Left lobe of liver (tissue), 2 donors: ENCODE measurements at places on chromosomes 3 and 15. TPM values are rescaled to one million over a fixed set of nuclear protein-coding genes. Genes with fewer than 3 reads are reported as not detected.

GRCh38 chr15:43208052-43209002 is 12.5 kb downstream of the EPB42 start:
- DNase-seq: no peak

DNA sequence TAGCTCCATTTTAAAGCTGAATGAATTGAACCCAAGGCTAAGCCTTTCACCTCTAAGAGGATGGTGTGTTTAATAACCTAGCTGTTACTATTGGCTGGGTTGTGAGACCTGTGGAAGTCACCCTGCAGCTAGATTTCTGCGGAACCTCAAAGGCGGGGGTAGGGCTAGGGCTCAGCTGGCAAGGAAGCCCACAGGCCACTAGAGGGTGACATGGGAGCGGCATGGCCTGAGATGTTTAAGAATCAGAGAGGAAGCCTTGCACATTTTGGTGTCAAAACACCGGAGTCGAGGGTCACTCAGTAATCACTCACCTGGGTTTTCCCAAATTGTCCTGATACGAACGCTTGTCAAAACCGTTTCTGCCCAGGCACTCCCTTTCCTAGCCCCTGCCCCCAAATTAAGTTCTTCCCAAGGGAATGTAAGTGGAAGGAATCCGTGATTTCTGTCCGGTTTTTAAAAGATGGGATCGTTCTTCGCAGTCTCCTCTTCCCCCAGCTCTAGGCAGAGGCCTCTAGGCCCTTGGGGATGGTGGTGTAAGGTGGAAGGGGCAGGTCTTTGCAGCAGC is 3.8 kb upstream of the ACAD9 start:
- peak; percentile 65 for DNase-seq

GRCh38 chr15:41153733-41154132 is 37.7 kb upstream of the INO80 start:
- no peak for DNase-seq

- DNase-seq: peak; percentile 71
These were observed 5.1 kb upstream of the SEMA7A start for GRCh38 chr15:74438721-74439316.

GRCh38 chr3:42117175-42118008 is 26.2 kb downstream of the TRAK1 start:
- DNase-seq: peak; percentile 66

GRCh38 chr3:3191675-3192285 is 12.3 kb upstream of the CRBN start:
- no peak for DNase-seq

- no peak for DNase-seq
These were observed 476.3 kb upstream of the NAALADL2 start for GRCh38 chr3:174382878-174383277.

DNA sequence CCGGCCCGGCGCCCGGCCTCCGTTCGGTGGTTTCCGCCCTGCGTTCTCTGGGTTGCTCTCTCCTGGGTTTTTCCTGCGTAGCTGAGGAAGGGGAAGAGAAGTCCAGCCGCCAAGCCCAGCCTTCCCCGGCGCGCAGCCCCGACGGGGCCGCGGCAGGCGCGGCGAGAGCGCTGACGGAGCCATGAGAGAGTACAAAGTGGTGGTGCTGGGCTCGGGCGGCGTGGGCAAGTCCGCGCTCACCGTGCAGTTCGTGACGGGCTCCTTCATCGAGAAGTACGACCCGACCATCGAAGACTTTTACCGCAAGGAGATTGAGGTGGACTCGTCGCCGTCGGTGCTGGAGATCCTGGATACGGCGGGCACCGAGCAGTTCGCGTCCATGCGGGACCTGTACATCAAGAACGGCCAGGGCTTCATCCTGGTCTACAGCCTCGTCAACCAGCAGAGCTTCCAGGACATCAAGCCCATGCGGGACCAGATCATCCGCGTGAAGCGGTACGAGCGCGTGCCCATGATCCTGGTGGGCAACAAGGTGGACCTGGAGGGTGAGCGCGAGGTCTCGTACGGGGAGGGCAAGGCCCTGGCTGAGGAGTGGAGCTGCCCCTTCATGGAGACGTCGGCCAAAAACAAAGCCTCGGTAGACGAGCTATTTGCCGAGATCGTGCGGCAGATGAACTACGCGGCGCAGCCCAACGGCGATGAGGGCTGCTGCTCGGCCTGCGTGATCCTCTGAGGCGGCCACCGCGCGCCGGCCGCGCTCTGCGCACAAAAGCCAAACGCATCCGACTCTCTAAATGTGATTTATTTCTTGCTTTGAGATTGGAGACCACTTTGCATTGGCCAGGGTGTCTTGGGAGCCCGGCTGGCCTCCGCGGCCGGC is 727 bp downstream of the RAP2B start:
- peak; percentile 57 for DNase-seq

DNA sequence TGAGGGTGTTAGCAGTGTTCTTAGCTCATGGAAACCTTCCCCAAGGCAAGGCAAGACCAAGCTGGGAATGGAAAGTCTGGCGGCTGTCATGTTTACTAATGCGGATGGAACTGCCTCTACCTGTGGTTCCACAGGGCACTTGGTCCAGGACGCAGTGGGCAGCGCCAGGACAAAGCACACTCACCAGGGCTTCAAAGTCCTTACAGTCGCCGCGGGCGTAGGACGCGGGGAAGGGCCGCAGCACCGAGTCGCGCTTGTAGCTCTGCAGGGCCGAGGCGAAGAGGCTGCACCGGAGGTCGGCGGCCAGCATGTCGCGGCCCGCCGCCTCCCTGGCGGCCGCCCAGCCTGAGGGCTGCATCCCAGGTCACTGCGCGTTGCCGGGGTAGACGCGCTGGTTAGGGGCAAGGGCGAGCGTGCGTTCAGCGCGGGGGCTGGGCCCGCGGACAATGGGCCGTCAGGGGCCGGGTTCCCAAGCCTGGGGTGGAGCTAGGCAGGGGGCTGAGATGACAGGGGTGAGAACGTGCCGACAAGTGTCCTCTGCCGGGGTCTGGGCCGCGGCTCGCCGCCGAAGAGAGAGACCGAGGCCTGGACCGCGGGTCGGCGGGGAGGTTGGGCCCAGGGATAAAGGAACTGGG is 497 bp downstream of the PARP16 start:
- DNase-seq: peak; percentile 89

DNA sequence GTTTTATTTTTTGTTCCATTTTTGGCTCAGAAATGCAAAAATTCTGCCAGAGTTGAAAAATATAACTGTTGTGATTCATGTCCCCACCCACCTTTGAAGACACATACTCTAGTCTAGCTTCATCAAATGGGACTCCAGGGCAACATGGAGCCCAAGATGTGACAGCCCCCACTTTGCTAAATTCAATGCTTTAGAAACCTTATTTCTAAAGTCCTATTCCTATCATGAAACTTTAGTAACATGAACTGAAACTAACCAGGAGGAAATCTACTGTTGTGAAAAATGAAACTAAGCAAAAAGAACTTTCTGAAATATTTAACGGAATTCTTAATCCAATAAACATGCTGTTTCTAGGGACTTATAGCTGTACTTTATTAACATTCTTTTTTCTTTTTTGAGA is 20.3 kb downstream of the UBP1 start:
- no peak for DNase-seq

- DNase-seq: no peak
These were observed 22.6 kb upstream of the CSPG5 start for GRCh38 chr3:47601281-47601680.

DNA sequence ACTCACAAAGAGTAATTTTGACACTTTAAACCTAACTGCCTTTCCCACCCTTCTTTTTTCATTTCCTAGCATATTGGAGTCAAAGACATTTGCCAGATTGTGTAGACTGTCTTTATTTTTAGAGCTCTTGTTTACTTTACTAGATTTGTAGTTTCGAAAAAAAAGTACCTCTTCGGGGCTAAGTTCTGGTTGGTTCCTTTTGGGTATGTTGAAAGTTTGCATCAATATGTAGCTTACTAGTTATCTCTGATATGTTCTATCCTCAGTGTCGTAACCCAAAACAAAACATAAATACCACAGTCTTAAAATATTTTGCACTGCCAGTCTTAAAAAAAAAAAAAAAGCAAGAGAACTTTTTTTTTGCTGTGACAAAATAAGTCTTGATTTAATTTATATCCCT is 52.2 kb downstream of the REC114 start:
- DNase-seq: no peak

DNA sequence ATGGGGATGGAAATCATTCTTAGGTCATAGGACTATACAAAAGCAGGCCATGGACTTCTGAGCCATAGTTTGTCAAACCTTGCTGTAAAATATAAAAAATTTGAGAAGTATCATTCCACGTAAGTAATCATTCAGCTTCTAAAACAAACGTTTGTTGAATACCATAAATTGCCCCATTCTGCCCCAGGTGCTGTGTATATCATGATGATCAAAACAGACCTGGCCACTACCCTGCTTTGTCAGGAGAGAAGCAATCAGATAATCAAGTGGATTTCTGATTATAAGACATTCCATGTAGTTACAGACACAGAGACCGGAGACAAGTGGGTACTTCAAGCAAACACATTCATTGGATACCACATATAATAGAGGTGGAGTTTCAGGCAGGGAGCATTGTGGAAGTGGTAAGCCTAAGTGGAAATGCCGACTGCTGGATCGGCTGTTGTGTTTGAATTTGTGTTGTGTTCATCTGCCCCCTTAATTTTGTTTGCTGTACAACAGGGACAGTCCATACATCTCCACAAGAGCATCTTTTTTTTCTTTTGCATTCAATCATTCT is 61.7 kb downstream of the TGFBR2 start:
- DNase-seq: no peak

DNA sequence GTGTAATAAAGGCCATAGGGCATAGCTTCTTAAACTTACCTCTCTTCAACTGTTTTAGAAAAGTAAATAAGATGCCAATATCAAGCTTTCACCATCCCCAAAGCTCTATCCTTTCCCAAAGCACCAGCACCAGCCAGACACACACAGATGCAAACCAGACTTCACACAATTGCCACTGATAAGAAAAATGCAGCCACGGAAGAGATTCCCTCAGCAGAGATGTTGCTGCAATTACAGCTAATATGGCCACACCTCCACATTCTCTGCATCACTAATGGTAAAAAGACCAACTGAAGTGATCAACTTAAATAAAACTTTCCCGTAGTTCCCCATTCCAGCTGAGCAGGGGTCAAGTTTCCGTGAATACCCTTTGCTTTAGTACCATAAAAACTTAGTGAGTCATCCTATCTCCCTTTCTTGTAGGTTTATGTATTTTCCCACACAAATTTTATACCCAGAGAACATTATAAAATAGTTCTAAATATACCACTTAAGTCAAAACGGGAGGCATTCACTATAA is 64.4 kb downstream of the SLC9A9 start:
- no peak for DNase-seq

- DNase-seq: no peak
These were observed 298.3 kb upstream of the GPR149 start for GRCh38 chr3:154728285-154728684.

DNA sequence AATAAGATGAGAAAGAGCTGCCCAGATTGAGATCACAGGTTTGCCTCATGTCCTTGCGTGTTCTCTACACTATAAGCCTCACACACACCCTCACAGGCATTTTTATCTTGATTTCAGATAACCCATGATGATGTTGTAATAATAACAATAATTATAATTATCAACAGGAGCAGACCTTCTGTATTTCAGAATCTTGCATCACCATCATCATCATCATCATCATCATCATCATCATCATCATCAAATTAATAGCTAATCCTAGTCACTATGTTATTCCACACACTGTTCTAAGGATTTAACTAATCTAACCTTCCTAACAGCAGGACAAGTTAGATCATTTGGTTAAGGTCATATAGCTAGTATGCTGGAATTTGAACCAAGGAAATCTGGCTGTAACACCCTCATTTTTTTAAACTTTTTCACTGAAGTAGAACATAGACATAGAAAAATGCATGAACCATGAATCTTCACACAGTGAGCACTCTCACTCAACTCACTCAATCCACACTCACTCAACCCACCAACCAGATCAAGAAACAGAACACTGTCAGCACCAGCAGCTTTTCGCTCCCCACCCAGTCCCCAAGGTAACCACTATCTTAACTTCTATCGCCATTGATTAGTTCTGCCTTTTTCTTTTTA is 1.8 kb upstream of the SH2D7 start:
- no peak for DNase-seq

Gene DNAH1
- 9.6 TPM for total RNA-seq

Gene TRAT1
- 0.13 TPM for total RNA-seq

Gene C3orf62
- 1.9 TPM for total RNA-seq
